Central memory CD4-positive, alpha-beta T cell (primary cell): ENCODE measurements at places on chromosomes 5 and 9.

GRCh38 chr5:107425541-107426031 is 245.2 kb downstream of the EFNA5 start:
- DNase-seq, result no peak

- DNase-seq, result no peak
Observed at GRCh38 chr5:108101821-108102220, 280.1 kb downstream of the FBXL17 start.

GRCh38 chr9:125343518-125344275 is 82.1 kb downstream of the GAPVD1 start:
- no peak for DNase-seq

DNA sequence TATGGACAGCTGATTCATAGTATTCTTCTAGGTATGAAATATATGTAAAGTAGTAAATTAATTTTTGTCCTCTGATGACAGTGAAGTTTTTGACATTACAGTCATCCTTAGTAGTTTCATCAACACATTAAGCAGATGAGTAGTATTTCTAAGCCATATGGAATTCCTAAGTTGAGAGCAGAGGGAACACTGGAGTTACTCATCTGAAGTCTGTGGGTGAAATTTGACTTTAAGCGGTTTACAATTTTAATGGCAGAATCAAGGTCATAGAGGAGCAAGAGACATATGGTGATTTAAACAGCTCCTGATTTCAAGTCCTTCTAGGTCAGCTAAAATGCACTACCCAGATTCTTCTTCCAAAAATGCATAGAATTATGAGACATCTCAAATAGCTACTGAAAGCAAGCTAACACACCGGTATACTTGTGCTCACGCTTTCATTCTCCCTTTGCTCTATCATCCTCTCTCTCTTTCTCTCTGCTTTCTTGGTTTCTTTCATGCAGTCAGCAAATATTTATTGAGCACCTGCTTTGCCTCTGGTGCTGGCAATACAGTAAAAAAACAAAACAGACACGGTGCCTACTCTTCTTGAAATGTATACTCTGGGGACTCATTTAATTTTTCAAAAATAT is 235.9 kb downstream of the FER start:
- no peak for DNase-seq

GRCh38 chr9:111316796-111317195 is 13.2 kb downstream of the OR2K2 start:
- DNase-seq, result no peak

GRCh38 chr5:74798977-74799911 is 32.2 kb downstream of the NSA2 start:
- no peak for DNase-seq

- no peak for DNase-seq
Observed at GRCh38 chr5:114418176-114419066, 56.6 kb downstream of the KCNN2 start.

GRCh38 chr9:90579181-90579580 is 63.4 kb downstream of the DIRAS2 start:
- DNase-seq, result no peak

DNA sequence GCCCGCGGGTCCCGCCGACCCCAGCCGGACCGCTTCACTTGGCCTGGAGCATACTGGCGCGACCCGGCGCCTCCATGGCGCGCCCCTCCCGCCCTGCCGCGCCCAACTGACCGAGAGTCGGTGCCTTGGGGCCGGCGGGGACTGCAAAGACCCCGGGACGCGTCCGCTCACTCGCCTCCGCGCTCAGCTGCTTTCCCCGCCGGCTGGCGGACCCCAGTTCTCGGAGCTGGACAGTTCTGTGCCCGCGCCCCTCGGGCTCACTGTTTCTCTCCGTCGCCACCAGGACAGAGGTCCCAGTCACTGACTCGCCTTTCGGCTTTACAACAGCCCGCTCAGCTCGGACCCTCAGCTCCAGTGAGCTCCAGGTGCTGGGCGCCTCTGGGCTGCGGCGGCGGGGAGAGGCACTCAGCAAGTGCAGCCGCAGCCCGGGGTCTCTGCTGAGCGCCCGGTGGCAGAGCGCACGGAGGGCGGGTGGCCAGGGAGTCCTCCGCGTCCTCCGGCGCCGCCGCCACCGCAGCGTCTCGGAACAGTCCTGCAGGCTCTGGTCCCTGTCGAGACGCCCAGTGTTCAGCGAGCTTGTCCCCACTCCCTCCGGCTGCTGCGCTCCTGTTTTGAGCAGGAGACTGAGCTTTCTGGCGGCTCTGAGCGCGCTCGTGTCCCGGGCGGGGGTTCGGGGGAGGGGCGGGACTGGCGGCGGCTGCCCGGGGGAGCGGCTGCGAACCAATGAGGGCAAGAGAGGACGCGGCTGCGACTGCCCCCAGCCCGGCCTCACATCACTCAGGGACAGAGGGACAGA is at the start of gene SMIM32:
TSS of gene SMIM32 (minus strand) at position 637 of the 796 bp plus-strand sequence. CDS start 638 bp downstream, outside the sequence.
- no peak for DNase-seq

- DNase-seq, result no peak
Observed at GRCh38 chr5:179258922-179259730, 86.1 kb downstream of the ADAMTS2 start.

DNA sequence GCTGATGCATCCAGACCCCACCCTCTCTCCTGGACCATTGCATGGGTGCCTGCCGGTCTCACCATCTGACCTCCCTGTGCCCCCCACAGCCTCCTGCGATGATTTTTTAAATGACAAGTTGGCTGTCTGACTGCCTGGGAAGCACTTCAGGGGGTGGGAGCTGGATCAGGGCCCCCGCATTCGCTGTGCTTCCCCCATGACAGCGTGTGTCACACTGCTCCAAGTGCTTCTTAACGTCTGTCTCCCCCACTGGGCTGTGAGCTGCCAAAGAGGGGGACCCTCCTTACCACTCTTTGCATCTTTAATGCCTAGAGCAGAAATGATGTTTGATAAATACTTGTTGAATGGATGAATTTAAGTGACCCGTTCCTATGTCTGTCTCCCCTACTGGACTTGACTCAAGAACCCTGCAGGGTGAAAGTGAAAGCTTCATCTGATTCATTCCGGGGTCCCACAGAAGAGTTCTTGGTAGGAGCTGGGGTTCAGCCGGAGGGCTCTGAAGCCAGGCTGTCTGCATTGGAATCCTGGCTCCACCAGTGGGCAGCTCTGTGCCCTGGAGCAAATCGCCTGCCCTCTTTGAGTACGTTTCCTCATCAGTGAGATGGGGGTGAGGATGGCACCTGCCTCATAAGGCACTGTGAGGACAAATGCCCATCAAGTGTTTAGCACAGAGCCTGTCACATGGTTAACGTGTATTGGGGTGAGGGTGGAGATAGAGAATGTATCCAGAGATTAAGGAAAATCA is 7.6 kb upstream of the EGR1 start:
- DNase-seq, result no peak

DNA sequence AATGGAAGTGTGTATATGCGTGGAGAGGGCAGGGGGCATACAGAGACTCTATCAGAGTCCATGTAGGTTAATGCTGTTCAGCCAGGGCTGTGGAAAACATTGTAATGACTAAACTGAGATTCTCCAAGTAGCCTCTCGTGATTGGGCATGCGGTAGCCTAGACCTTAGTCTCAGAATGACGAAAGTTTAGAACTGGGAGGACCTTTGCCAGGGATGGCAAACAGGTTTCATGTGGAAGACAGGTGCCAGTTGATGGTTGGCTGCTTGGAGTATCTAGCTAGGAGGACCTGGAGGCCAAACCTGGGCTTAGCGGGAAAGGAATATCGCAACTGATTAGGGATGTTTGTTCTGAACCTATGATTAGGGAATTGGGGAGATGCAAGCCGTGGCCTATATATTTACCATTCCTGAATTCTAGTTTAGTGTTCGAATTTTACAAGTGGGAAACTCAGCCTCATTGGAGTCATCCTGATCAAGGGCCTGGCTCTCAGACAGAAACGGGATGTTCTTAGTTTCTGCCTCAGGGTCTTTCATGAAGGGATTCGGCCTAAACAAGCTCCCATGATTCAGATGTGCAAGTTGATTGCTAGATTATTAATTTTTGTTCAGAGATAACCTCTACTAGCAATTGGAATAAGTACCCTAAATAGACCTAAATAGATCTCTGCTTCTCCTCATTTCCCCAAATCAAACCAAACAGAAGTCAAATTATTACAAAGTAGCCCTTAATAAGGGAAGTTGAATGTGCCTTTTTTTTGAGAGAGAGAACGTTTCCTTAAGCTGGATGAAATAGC is 26.8 kb upstream of the TJP2 start:
- no peak for DNase-seq

GRCh38 chr9:114902786-114903524 is 27.4 kb downstream of the TNFSF8 start:
- DNase-seq, result peak; percentile 62

- no peak for DNase-seq
Observed at GRCh38 chr9:20988061-20988460, 43.4 kb downstream of the HACD4 start.

- no peak for DNase-seq
Observed at GRCh38 chr9:107547772-107548297, 58.3 kb upstream of the KLF4 start.

DNA sequence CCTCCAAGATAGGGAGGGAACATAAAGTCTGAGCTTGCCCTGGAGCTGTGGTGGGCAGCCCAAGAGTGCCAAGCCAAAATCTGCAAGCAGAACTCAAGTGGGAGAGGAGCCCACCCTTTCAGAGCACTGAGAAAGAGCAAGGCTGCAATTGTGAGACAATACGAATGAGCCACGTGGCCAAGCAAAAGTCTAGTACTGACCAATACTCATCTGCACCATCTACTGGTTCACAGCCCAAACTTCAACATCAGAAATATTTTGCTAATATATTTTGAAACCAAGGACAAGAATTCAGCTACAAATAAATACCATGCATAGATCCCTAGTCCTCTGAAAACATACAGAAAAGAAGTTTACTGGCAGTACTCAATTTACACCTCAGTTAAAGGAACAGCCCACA is 696.2 kb upstream of the COX7C start:
- no peak for DNase-seq

- DNase-seq, result peak; percentile 1
Observed at GRCh38 chr5:157918811-157919742, 60.1 kb upstream of the CLINT1 start.

DNA sequence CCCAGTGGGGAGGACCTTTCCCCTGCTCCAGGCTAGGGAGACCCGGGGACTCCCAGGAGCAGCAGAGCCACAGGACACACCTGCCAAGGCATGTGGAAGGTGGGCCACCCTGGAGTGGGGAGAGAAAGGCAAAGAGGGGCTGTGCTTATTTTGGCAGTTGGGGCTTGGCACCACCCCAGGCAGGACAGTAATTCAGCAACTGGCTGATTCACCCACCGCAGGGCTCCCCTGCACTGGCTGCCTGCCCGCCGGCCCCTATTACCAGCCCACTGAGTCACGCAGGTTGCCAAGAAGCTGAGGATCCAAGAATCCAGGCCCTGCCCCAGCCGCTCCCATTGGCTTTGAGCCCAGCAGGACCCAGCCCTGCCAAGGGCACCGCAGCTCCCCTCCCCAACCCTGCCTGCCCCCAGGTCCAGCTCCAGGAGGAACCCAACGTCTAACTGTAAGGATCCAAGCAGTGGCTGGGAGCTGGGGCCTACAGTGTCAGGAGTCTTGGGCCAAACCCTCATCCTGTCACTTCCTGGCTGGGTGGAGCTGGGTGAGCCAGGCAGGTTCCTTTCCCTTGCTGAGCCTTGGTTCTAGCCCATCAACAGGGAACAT is 14.2 kb upstream of the RALGDS start:
- peak; percentile 33 for DNase-seq

GRCh38 chr9:36074870-36075532 is 38.3 kb downstream of the RECK start:
- DNase-seq, result no peak

- DNase-seq, result no peak
Observed at GRCh38 chr5:91079037-91079436, 304.1 kb downstream of the ARRDC3 start.

DNA sequence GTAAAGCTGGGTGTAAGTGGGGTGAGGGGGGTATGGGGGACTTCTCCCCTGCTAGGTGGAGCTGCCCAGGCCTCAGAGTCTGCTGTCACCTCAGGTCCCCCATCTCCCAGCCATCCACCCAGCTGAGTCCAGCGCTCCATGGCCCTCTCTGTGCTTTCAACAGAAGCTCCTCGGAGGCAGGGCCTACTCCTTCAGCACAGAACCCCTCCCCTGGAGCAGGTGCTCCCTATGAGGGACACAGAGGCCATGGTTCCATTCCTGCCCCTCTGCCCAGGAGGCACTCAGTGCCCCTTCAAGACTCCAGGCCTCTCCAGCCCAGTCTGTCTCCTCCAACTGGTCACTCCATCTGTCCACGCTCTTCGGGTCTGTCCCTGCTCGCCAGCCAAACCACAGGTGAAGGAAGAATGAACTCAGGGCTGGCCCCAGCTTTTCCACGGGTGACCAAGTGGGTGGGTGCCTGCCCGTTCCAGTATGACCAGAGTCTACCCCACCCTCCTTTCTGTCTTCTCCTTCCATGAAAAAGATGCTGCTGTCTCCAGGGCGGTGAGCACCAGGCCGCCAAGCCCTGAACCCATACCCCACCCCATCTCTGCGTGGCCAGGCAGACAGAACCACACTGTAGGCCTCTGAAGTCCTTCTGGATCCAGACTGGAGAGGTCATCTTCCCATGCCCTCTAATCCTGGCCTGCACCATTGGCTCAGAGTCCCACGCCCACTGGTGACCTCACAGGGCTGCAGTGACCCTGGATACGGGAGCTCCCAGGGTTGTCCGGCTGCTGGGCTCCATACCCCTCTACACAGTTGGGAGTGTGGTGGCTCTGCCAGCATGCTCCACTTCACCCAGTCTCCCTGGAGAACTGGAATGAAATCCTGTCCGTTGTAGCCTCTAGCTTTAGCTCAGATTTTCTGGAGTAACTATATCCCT is 11.9 kb downstream of the GBGT1 start:
- DNase-seq, result no peak

DNA sequence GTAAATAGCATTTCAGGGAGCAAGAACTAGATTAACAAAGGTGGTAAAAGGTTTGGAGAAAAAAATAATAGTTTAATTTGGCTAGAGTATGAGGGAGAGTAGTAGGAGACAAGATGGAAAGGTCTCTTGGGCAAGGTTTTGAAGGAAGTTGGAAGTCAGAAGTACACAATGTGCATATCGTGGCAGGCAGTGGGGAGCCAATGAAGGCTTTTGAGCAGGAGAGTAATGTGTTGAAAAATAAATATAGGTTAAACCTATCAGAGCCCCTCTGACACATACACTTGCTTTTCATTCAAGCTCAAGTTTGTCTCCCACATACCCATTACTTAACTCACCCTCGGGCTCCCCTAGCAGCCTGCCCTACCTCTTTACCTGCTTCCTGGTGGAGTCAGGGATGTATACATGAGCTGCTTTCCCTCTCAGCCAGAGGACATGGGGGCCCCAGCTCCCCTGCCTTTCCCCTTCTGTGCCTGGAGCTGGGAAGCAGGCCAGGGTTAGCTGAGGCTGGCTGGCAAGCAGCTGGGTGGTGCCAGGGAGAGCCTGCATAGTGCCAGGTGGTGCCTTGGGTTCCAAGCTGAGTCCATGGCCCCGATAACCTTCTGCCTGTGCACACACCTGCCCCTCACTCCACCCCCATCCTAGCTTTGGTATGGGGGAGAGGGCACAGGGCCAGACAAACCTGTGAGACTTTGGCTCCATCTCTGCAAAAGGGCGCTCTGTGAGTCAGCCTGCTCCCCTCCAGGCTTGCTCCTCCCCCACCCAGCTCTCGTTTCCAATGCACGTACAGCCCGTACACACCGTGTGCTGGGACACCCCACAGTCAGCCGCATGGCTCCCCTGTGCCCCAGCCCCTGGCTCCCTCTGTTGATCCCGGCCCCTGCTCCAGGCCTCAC is at the start of gene CA9:
TSS of gene CA9 (plus strand) at position 797 of the 893 bp plus-strand sequence. CDS start at position 829, 32 bp downstream.
- no peak for DNase-seq

GRCh38 chr5:77926337-77926736 is 150.2 kb upstream of the TBCA start:
- no peak for DNase-seq
